Psoas muscle (tissue), 8 donors: ENCODE measurements at places on chromosomes 3 and 15. TPM values are rescaled to one million over a fixed set of nuclear protein-coding genes. Genes with fewer than 3 reads are reported as not detected.

The IL1RAP gene
- 2.1 TPM for total RNA-seq

The TGM4 gene
- not detected for total RNA-seq

The SAMD7 gene
- not detected for total RNA-seq

The KLHL6 gene
- 0.50 TPM for total RNA-seq

The EFCC1 gene
- 1.0 TPM for total RNA-seq

DNA sequence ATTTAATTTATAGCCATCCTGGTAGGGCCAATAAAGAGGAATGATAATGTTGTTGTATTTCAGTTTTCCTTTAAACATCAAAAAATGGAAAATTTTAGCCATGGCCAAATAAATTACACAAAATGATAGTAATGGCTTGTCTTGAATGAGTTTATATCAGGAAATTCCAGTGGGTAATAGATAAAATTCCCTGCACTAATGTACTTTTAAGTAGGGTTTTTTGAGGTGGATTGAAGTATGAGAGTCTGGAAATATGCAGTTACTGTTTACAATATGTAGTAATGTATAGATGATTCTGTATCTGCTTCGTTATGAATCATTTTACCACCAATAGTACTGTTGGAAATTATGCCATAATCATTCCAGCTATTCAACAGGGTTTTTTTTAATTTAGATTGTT, 219.4 kb upstream of the ROBO2 start:
- H3K27ac ChIP-seq = no peak overlapping the region
- H3K4me3 ChIP-seq = no peak overlapping the region
- no peaks in the 10 kb centered on the region for H3K36me3 ChIP-seq
- no peak for DNase-seq

GRCh38 chr3:20064796-20065564, 24.7 kb downstream of the KAT2B start:
- no peak overlapping the region for H3K4me3 ChIP-seq
- H3K27me3 ChIP-seq = no peaks in the 10 kb centered on the region
- H3K36me3 ChIP-seq = no peaks in the 10 kb centered on the region

- no peaks in the 10 kb centered on the region for H3K4me1 ChIP-seq
- no peak overlapping the region for H3K4me3 ChIP-seq
- no peaks in the 10 kb centered on the region for H3K36me3 ChIP-seq
- H3K27ac ChIP-seq = no peak overlapping the region
- no peaks in the 10 kb centered on the region for H3K27me3 ChIP-seq
Measured at GRCh38 chr15:58830556-58830955, 59.5 kb downstream of the MINDY2 start.

DNA sequence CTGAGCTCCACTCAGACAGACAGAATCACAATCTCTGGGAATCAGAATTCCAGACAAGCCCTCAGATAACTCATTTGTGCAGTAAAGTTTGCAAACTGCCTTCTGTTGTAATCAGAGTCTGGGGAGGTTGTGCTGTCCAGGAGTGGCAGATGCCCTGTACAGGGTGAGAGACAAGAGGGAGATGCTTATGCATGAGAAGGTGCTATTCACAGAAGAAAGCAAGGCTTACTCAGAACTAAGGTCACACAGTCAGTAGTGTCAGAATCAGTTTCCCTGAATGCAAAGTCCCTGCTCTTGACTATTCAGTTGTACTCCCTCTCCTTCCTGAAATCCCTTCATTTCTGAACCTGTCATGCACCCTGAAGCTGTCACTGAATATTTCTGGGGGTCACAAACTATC, 43.7 kb downstream of the SRPRB start:
- H3K36me3 ChIP-seq = no peaks in the 10 kb centered on the region
- no peaks in the 10 kb centered on the region for H3K27me3 ChIP-seq
- no peak overlapping the region for H3K4me3 ChIP-seq
- DNase-seq = no peak
- no peak overlapping the region for H3K27ac ChIP-seq

DNA sequence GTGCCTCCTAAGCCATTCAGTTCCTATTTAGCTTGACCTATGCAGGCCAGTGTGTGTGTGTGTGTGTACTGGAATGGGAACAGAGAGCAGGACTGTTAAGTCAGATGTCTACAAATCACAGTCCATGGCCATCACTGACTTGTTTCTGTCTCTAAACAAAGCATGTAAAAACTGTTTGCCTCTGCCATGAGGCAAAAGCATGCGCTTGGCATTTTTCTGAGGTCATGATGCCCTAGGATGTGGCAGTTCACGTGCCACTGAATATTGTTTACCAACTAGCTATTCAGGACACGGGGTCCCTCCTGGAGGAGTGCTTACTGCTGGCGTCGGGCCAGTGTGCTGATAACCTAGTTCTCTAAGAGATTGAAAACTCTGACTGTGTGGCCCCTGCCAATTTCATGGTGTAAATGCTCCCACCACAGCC, 8.2 kb upstream of the ATP13A3 start:
- no peak overlapping the region for H3K4me3 ChIP-seq
- no peaks in the 10 kb centered on the region for H3K36me3 ChIP-seq
- H3K4me1 ChIP-seq = peaks cover 14% of the 10 kb centered on the region
- no peaks in the 10 kb centered on the region for H3K27me3 ChIP-seq

DNA sequence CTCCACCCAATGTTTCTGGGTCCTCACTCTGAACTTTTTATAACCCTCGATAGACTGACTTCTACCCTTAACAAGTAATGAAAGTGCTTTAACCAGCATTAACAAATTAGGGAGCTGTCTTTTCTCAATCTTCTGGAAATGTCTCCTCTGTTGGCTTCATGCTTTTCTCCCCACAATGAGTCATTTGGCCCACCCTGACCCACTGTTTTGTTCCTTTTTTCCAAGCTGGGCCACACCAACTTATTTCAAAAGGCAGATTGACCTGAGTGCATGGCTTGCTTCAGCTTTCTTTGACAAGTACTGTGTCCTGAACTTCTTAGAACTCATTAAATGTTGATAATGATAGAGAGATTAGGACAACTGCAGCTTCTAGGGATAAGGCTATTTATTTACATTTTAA, 199.6 kb upstream of the SEMA6D start:
- no peaks in the 10 kb centered on the region for H3K36me3 ChIP-seq
- no peak overlapping the region for H3K4me3 ChIP-seq
- H3K4me1 ChIP-seq = no peaks in the 10 kb centered on the region
- no peak for DNase-seq
- no peak overlapping the region for H3K27ac ChIP-seq

DNA sequence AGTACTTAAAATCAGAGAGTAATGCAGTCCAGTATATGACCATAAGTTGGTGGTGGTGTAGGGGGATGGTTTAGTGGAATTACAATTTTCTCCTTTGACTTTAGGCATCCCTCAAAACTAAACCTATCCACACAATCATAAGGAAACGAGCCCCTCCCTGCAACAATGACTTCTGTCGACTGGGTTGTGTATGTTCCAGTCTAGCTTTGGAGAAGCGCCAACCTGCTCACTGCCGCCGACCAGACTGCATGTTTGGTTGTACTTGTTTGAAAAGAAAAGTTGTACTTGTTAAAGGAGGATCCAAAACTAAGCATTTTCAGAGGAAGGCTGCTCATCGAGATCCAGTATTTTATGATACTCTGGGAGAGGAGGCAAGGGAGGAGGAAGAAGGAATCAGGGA, 52.8 kb downstream of the MGA start:
- H3K4me1 ChIP-seq = no peaks in the 10 kb centered on the region
- no peak overlapping the region for H3K4me3 ChIP-seq
- H3K27ac ChIP-seq = no peak overlapping the region
- H3K36me3 ChIP-seq = peaks cover 5% of the 10 kb centered on the region

DNA sequence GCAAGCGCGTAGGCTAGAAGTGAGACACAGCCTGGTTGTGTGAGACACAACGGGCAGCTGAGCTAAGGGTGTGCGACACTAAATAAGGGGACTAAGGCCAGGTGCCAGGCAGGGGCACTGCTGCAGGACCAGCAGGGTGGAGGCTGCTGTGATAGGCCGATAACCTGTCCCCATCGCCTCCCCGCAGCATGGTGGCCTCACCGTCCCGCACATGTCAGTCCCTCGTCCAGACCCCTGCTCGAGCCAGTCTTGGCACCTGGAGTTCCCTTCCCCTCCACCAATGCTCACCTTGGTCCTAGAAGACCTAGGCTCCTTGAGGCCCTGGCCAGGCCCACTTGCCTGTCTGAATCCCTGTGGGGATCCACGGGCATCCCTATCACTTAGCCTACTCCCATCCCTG, 96.1 kb downstream of the HMG20A start:
- H3K36me3 ChIP-seq = no peaks in the 10 kb centered on the region
- no peak overlapping the region for H3K4me3 ChIP-seq
- H3K27me3 ChIP-seq = no peaks in the 10 kb centered on the region
- peaks cover 6% of the 10 kb centered on the region for H3K4me1 ChIP-seq
- H3K27ac ChIP-seq = no peak overlapping the region

GRCh38 chr3:57952208-57952631, 56.0 kb upstream of the FLNB start:
- H3K27ac ChIP-seq = peak overlapping the region; percentile 78
- no peaks in the 10 kb centered on the region for H3K27me3 ChIP-seq
- peak; percentile 64 for DNase-seq
- peaks cover 21% of the 10 kb centered on the region for H3K4me1 ChIP-seq
